T47D (cell line): ENCODE measurements at places on chromosomes 5 and 9.

GRCh38 chr9:82208741-82209450 is 220.3 kb downstream of the SPATA31D1 start:
- no peak for DNase-seq

GRCh38 chr5:72812488-72812887 is 4.0 kb upstream of the TNPO1 start:
- no peak for DNase-seq

DNA sequence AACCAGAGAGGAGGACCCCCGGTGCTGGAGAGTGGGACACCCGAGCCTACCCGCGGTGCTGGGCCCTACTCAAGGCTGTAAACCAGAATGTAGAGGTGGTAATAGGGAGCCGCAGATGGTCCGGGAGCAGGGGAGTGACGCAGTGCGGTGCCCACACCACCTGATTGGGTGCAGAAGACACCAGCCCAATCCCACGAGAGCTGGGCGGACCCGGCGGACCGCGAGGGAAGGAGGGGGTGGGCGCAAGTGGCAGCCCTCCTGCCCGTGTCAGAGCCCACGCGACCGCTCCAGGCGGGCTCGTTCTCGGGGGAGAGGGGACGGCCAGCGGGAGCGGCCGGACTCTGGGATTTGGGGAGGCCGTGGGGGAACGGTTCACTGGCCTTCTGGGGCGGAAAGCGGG is 71.2 kb downstream of the C9orf50 start:
- DNase-seq: no peak

DNA sequence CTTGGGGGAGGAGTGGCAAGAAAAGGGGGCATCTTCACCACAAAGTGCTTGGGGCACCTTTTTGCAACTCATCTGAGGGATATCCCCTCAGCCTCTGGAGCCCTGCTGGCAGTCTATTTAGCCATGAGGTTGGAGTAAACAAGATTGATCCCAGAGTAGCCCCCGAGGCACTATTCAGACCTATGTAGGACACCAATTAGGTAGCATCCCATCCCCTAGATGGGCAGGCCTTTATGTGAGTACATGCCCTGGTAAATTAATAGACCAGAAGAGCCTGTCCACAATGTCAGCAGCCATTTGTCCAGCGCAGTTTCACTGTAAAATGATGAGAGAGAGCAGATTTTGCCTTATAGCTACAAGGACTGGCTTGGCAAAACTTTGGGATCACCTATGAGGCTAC is 221.4 kb downstream of the DRD1 start:
- no peak for DNase-seq

- no peak for DNase-seq
Measured at GRCh38 chr5:32831624-32832023, 120.5 kb downstream of the NPR3 start.

DNA sequence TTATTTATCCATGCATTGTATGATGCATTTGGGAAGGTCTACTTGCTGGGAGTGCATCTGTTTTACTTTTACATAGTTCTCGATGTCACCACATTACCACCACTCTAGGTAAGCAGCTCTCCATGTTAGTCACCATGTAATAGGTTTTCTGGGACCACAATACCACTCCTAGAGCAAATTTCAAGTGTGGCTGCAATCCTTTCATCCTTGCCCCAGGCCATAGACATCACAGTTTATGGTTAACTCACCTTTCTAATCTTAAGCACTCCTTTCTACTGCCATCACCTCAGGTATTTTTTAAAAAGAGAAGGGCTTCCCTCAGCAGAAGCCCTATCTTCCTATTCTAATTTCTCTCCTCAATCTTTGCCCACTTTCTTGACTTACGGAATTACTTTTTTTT is 354.1 kb downstream of the PLK2 start:
- no peak for DNase-seq

GRCh38 chr9:114163517-114163951 is 8.2 kb downstream of the COL27A1 start:
- no peak for DNase-seq

GRCh38 chr5:78647838-78648358 is 674 bp downstream of the LHFPL2 start:
- peak; percentile 59 for DNase-seq

DNA sequence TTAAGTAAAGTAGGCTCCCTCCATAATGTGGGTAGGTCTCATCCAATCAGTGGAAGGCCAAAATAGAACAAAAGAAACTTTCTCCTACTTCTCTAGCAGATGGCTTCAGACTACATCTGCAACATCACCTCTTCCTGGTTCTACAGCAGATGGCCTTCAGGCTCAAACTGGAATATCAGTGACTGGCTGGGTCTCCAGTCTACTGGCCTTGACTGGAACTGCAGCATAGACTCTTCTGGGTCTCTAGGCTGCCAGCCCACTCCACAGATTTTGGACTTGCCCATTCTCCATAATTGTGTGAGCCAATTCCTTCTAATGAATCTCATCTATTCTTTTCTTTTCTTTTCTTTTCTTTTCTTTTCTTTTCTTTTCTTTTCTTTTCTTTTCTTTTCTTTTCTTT is 64.8 kb downstream of the ACER2 start:
- DNase-seq: no peak
